Mesenchymal stem cell (in vitro differentiated cells and primary cell): ENCODE measurements at places on chromosomes 1 and 21.
A peak's percentile ranks its signal among the peaks of the same experiment; 100 is the strongest.

- no peaks in the 10 kb centered on the region for H3K4me1 ChIP-seq
- H3K27ac ChIP-seq: no peak overlapping the region
- H3K4me3 ChIP-seq: no peak overlapping the region
- no peaks in the 10 kb centered on the region for H3K36me3 ChIP-seq
Measured at GRCh38 chr1:50656931-50657330, 233.7 kb upstream of the DMRTA2 start.

DNA sequence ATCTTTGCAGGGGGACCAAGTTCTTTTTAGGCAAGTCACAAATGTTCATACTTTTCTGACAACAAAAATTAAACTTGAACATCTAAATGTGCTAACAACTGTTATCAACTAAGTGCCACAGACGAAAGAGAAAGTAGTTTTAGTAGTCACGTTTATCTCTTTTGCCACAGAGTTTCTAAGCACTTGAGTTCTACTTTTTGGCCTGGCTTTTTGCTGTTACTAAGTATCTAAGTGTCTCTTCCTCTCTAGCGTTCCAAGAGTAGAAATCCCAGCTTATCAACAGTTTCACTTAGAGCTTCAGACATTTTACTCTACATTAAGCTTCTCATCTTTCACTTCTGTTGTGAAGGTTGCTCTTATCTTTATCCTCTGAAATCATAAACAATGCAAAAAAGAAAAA lies 34.2 kb downstream of the GATAD2B start:
- peaks cover 5% of the 10 kb centered on the region for H3K36me3 ChIP-seq
- H3K27me3 ChIP-seq: no peaks in the 10 kb centered on the region
- no peak overlapping the region for H3K4me3 ChIP-seq
- DNase-seq: peak; percentile 67

GRCh38 chr21:45440736-45441350 lies 35.9 kb downstream of the COL18A1 start:
- no peaks in the 10 kb centered on the region for H3K27me3 ChIP-seq
- H3K27ac ChIP-seq: no peak overlapping the region
- H3K4me3 ChIP-seq: no peak overlapping the region

GRCh38 chr1:107378866-107379265 lies 238.0 kb downstream of the NTNG1 start:
- peak overlapping the region; percentile 90 for H3K27ac ChIP-seq
- H3K4me3 ChIP-seq: no peak overlapping the region
- DNase-seq: no peak

DNA sequence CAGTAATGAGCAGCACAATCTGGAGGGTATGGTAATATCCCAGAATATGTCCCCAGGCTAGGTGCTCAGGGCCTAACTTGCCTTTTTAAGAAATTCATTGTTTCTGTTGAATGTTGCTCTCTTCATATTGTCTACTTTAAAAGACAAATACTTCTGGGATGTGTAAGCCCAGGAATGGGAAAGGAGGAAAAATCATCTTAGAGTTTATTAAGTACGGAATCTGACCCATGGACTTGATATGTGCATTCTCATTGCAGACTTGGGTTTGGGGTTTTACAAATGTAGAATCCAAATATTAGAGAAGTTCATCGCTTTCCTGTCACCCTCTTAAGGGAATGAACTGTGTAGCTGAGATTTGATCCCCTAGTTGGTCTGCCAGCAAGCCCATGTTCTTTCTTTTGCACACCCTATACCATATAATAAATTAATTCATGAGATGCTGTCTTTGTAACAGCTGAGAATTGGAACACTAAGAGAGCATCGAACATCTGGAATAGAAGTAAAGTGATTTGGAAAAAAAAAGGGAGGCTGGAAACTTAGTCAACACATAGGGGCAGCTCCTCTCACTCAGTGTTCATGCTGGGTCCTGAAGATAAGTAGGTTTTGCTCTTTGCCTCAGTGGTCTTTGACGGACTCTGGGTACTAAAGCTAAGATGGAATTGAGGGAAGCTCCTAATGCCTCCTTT lies 235.8 kb upstream of the C1orf105 start:
- no peaks in the 10 kb centered on the region for H3K4me1 ChIP-seq
- H3K36me3 ChIP-seq: no peaks in the 10 kb centered on the region
- peak; percentile 14 for DNase-seq

- H3K27ac ChIP-seq: no peak overlapping the region
- H3K36me3 ChIP-seq: peaks cover 25% of the 10 kb centered on the region
- H3K27me3 ChIP-seq: no peaks in the 10 kb centered on the region
- H3K4me1 ChIP-seq: peaks cover 5% of the 10 kb centered on the region
- DNase-seq: no peak
Measured at GRCh38 chr1:180935326-180936109, 22.8 kb downstream of the KIAA1614 start.

GRCh38 chr1:7068552-7068951 lies 283.3 kb downstream of the CAMTA1 start:
- no peaks in the 10 kb centered on the region for H3K36me3 ChIP-seq
- peaks cover 51% of the 10 kb centered on the region for H3K27me3 ChIP-seq
- H3K4me3 ChIP-seq: no peak overlapping the region
- no peak overlapping the region for H3K27ac ChIP-seq

- peak; percentile 77 for DNase-seq
- H3K27me3 ChIP-seq: peaks cover 89% of the 10 kb centered on the region
- peak overlapping the region; percentile 55 for H3K27ac ChIP-seq
- peaks cover 8% of the 10 kb centered on the region for H3K36me3 ChIP-seq
- H3K4me3 ChIP-seq: no peak overlapping the region
Measured at GRCh38 chr21:42677339-42678321, 24.2 kb downstream of the PDE9A start.
